ENCODE measurements at places on chromosomes 3 and 15.

- no peak for DNase-seq
Measured at GRCh38 chr3:23620638-23621015, 185.1 kb upstream of the UBE2E1 start.

GRCh38 chr15:40407330-40407990, 1.9 kb downstream of the IVD start:
- no peak for DNase-seq

DNA sequence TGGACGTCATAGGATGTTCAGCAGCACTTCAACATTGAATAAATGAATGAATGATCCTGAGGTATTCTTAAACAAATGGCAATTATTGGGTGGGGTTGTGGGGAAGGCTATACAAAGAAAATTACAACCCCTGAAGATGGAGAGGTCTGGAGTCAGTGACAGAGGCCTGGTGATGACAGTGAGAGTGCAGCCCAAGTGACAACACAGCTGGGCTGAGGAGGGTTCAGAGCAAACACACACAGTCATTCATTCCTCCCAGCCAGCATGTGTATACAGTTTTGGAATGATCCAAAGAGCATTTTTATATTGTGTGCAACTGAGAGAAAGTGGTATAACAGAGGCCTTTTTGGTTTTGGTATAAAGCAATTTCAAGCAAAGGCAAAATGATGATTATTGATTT, 148.1 kb downstream of the ANO10 start:
- DNase-seq = no peak

- DNase-seq = no peak
Measured at GRCh38 chr3:101591071-101591470, 17.1 kb downstream of the PCNP start.

- DNase-seq = no peak
Measured at GRCh38 chr3:150798122-150798618, 35.2 kb upstream of the SIAH2 start.

DNA sequence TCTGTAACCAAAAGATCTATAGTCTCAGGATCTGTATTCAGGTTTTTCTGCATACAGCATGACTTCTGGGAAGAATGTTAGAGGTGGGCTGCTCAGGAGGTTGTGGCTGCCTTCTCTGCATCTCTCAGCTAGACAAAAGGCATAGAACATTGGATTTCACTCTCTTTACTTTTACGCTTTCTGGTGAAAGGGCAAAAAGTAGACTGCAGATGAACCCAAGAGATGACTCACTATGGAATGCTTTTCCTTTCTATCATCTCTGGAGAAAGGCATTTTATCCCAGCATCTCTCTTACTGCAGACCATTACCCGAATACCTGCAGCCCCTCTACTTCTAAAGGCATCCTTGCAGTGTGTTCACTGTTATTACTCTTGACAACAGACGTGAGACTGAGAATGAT, 222.2 kb downstream of the WNT5A start:
- DNase-seq = no peak

Data from activated CD8-positive, alpha-beta T cell treated with anti-CD3 and anti-CD28 coated beads, Interleukin-2, amount 10 ng/mL, durations not matched to agents 7 days and 5 days (primary cell).